Fibroblast of skin of left biceps (primary cell): ENCODE measurements at places on chromosomes 12 and 14.

GRCh38 chr14:64630778-64631177 lies 73.4 kb upstream of the PLEKHG3 start:
- no peak for DNase-seq

GRCh38 chr12:83099436-83099835 lies 412.7 kb downstream of the TMTC2 start:
- no peak for DNase-seq

- no peak for DNase-seq
Measured at GRCh38 chr12:32522331-32523221, 123.2 kb downstream of the FGD4 start.

GRCh38 chr14:64249363-64249762 lies 44.8 kb downstream of the ESR2 start:
- DNase-seq, result no peak
